ENCODE measurements at places on chromosomes 13 and 19. TPM values are rescaled to one million over a fixed set of nuclear protein-coding genes. Genes with fewer than 3 reads are reported as not detected.

GRCh38 chr13:53788286-53788685, 759.7 kb downstream of the OLFM4 start:
- H3K4me1 ChIP-seq = no peaks in the 10 kb centered on the region
- no peak overlapping the region for H3K27ac ChIP-seq
- H3K36me3 ChIP-seq = no peaks in the 10 kb centered on the region
- H3K4me3 ChIP-seq = no peak overlapping the region
- no peak for DNase-seq

GRCh38 chr19:28196961-28197360, 1016.0 kb downstream of the UQCRFS1 start:
- no peaks in the 10 kb centered on the region for H3K27me3 ChIP-seq
- no peak overlapping the region for H3K27ac ChIP-seq
- no peaks in the 10 kb centered on the region for H3K4me1 ChIP-seq
- H3K36me3 ChIP-seq = no peaks in the 10 kb centered on the region
- DNase-seq = no peak
- no peak overlapping the region for H3K4me3 ChIP-seq

DNA sequence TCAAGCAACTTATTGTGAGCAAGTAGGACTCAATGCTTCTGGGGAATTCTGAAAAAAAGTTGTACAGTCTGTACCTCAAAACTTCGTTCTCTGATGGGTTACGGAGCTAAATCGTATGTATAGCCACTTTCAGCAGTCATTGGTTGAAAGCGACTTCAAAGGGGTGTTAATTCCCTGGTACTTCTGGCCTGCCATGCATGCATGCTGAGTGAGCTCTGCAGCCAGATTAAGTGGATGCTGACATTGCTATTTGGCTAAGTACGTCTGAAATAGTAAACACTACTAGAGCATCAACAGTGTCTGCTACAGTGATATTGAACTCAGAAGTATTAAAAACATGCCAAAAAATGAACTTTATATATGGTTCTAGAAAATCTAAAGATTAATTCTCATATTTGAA, 1183.1 kb upstream of the PCDH20 start:
- no peaks in the 10 kb centered on the region for H3K36me3 ChIP-seq
- H3K27ac ChIP-seq = no peak overlapping the region
- H3K4me3 ChIP-seq = no peak overlapping the region
- H3K27me3 ChIP-seq = no peaks in the 10 kb centered on the region

GRCh38 chr19:6358003-6358402, 3.3 kb upstream of the CLPP start:
- H3K27ac ChIP-seq = peak overlapping the region; percentile 41
- no peak overlapping the region for H3K4me3 ChIP-seq
- H3K36me3 ChIP-seq = no peaks in the 10 kb centered on the region
- H3K27me3 ChIP-seq = no peaks in the 10 kb centered on the region
- peak; percentile 25 for DNase-seq

DNA sequence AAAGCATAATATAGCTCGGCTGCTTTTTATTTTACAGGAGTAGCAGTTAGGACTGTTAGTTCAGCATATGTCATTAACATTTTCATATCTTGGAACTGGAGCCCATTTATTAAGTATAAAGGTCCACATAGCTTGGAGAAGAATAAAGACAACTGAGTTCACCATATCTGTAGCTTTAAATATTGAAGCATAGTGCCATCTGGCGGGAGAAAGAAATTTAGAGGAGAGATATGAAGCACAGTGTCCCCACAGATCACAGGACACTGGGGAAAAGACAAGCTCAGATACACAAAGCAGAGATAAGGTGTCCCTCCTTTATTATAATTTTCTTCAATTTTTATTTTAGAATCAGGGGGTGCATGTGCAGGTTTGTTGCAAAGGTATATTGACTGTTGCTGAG, 104.7 kb upstream of the FREM2 start:
- H3K36me3 ChIP-seq = no peaks in the 10 kb centered on the region
- peak; percentile 22 for DNase-seq
- no peak overlapping the region for H3K4me3 ChIP-seq
- no peaks in the 10 kb centered on the region for H3K4me1 ChIP-seq
- no peak overlapping the region for H3K27ac ChIP-seq

ASF1B gene
- 19.7 TPM for total RNA-seq

ISYNA1 gene
- 690 TPM for total RNA-seq

GIPR gene
- 4.9 TPM for total RNA-seq
